ENCODE measurements at places on chromosomes 5 and 9.

GRCh38 chr5:154214371-154215106, 24.0 kb downstream of the GALNT10 start:
- DNase-seq: no peak

DNA sequence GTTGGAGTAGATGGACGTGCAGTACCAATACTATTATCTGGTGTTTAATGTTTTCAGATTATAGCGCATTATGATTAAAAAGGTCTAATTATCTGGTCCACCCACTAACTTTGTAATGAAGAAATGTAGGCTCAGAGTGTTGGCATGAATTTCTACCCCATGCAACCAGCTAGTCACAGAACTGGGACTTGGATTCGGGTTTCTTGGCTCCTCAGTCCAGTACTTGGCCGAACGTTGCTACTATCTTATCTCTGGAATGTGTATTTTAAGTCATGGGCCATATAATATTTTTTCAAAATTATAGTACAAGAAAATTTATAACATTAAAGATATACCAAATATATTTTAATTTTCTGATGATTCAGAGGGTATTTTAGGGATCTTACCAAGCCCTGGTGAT, 657.5 kb upstream of the DMAC1 start:
- DNase-seq: no peak

DNA sequence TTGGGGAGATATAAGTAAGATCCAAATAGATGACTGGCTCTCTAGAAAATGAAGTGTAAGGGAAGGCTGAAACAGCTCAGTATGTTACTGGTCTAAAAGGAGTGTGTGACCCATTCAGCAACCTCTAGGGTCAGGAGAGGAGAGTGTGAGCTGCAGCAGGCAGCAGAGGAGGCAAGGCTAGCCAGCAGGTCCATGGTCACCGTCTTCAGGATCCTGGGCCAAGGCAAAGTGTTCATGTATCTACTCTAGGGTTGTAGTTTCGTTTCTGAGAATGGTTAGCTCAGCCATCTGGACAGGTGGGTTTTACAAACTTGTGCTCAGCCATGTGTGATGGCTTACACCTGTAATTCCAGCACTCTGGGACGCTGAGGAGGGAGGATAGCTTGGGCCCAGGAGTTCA, 13.7 kb downstream of the MYO10 start:
- no peak for DNase-seq

GRCh38 chr5:98905857-98906688, 22.7 kb downstream of the CHD1 start:
- no peak for DNase-seq

GRCh38 chr5:151271336-151271735, 18.4 kb downstream of the GM2A start:
- no peak for DNase-seq

- no peak for DNase-seq
These were observed 212.8 kb downstream of the GNA14 start for GRCh38 chr9:77435277-77435676.

DNA sequence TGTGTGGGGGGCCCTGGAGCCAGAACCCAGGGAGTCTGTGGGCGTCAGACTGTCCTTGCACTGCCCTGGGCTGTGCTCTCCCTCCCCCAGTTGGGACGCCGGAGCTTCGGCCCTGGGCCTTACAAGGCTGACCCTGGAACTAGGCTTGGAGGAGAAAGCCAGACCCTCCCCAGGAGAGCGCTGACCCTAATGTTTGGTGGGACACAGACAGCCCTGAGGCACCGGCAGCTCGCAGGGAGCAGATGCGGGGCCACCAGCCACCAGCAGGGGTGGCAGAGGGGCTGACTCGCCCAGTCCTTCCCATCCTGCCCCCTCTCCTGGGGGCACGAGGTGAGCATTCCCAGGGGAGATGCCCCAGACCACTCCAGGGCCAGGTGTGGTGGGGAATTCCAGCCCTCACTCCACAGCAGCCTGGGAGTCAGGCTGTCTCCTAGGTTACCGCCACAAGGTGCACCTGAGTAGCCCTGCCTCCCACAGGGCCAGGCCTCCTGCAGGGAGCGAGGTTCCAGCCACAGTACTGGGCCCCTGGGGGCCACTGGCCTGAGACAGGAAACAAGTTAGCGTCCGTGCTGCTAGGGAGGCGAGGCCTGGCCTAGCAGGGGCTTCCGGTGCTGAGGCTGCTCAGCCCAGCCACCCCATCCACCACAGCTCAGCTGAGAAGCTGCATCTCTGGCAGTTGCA, 134.6 kb downstream of the OLFM1 start:
- DNase-seq: no peak

DNA sequence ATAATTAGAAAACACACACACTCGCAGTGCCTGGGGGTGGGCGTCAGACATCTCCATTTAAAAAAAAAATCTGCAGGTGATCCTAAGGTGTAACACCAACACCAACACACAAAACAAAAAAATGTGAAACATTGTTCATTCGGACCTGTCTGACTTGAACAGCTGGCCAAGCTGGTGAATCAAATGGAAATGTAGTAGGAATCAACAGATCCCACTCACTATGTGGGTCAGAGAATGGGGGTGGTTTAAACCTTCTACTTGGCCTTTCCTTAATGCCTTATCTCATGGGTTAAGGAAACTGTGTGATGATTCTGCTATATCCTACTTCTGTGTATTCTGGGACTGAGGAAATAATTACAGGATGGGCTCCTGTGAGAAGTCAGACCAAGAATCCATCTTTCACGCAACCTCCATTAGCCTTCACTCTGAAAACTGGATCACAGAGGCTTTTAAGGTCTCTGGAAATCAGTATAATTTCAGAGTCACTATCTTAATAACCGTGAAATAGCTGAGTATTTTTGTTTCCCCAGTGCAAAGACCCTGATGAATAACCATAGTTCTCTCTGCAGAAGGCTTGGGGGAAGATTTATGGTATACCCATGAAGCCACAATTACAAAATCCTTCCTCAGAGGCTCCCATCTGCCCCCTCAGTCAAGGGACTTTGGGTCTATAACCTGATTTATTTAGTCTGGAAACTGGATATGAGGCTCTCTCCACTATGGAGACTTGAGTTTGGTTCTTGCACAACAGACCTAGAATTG, 17.2 kb upstream of the MCCC2 start:
- no peak for DNase-seq

DNA sequence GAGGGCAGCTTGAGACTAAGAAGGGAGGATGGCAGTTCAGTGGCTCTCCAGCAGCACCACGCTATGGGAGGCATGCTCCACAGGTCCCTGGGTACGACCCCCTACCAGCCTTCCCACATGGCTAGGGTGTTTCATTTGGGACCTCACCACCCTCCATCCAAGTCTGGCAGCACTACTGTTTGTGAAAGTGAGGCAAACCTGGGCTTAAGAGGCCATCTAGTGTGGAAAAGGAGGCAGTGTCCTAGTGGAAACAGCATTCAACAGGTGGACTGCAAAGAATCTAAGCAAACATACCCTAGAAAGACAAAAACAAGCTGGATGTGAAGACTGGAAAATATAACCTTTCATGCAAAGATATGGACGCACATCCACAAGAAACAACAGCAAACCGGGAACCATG, 4.8 kb upstream of the C5orf47 start:
- no peak for DNase-seq

GRCh38 chr5:165161204-165161603, 1655.8 kb downstream of the MAT2B start:
- DNase-seq: no peak

- DNase-seq: no peak
These were observed 66.3 kb upstream of the TNFAIP8 start for GRCh38 chr5:119289438-119290044.

GRCh38 chr9:5446451-5447236, 3.7 kb upstream of the CD274 start:
- DNase-seq: no peak

DNA sequence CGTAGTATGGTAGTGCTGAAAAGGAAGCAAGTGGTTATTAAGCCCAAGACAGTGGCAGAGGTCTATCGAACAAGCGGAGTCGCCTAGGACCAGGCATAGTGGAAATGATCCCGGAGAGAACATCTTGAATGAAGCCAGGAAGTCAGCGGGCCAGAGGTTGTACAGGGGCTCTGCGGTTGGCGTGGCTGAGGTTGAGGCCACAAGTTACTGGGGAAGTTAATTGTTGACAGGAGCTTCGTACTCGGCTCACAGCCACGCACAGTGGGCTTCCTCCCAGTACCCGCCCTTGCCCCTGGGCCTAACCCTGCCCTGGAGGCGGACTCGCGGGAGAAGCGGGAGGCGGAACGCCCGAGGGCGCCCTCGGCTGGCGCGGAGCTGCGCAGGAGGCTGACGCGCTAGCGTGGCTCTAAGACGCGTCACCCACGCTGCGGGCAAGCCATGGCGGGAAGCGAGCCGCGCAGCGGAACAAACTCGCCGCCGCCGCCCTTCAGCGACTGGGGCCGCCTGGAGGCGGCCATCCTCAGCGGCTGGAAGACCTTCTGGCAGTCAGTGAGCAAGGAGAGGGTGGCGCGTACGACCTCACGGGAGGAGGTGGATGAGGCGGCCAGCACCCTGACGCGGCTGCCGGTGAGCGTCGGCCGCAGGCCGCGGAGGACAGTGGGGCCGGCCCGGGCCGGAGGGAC, at the start of gene FBXO4:
Gene FBXO4, plus strand, starts transcription at position 410 of the 683 bp plus-strand sequence. Its CDS starts 29 bp downstream, at position 439.
- DNase-seq: peak; percentile 91

GRCh38 chr9:81499594-81499993, 189.8 kb downstream of the TLE1 start:
- no peak for DNase-seq

DNA sequence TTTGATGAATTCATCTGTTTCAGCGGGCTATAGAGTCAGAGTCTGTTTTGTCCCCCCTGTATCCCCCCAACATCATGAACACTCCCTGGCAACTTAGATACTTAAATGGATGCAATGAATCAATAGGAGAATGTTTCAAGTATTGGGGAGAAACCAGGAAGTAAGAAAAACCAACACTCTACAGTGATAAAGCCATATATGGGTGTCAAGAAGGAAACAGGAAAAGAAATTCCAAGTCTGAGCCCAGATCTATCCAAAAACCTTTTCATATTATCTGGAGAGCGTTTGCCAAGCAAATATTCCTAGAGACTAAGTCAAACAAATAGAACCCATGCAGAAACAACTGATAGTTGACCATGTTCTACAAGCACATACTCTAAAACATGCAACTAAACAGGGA, 2.3 kb upstream of the GNAQ start:
- no peak for DNase-seq

- no peak for DNase-seq
These were observed 104.8 kb upstream of the CLINT1 start for GRCh38 chr5:157963761-157964160.

- DNase-seq: no peak
These were observed 1252.5 kb downstream of the EFNA5 start for GRCh38 chr5:106418196-106418595.

GRCh38 chr5:39608024-39608423, 183.2 kb upstream of the DAB2 start:
- DNase-seq: no peak

DNA sequence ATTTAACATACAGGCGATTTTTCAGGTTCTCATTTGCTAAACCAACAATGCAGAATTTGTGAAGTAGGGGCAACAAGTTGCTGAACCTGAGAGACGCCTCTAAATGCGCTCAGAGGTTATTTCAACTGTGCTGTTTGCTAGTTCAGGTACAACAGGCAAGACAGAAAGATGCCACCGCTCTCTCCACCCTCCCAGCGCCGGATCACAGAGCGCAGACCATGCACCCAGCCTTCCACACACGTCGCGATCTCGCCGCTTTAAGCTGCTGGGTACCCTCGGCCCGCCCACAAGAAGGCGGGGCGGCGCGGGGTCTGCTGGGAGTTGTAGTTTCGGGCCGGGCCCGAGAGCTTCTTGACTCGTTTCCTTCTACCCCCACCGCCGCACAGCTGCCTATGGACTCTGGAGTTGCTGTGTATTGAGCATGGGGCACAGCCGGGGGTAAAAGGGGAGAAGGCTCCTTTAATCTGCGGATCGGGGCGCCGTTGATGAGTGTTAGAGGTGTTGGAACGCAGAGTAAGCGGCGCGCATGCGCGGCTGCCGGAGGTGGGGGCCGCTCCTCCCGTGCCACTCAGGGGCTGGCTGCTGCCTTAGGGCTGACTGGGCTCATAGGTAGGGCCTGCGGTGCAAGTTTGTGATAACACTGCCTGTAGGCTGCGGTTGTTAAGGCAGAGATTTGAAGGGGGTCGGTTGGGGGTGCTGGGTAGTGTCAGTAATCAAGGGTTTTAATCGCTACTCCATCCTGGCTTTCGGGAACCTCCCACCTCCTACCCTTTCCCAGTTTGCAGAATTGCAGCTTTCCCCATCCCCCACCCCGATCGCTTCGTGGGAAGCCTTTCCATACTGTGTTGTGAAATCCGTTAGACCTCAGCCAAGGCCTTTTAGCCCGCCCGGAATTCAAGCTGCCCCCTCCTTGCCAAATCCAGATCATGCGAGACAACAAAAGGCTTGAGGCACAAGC, 40.3 kb upstream of the ABCA1 start:
- peak; percentile 70 for DNase-seq

DNA sequence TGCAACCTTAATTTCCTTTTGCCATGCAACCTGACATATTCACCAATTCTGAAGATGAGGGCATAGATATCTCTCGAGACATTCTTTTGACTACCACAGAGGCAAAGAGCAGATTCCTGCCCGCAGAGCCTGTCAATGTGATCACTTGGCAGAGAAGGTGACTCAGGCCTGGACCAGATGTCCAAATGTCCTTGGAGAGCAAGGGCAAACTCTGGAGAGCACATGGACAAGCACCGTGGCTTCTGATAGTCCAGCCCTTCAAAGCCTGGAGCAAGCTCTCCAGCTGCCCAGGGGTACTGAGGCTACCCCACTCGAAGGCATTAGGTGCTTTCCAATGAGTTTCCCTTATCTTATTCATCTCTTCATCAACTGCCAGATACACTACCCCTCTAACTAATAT, 50.4 kb upstream of the ALDH1B1 start:
- no peak for DNase-seq

DNA sequence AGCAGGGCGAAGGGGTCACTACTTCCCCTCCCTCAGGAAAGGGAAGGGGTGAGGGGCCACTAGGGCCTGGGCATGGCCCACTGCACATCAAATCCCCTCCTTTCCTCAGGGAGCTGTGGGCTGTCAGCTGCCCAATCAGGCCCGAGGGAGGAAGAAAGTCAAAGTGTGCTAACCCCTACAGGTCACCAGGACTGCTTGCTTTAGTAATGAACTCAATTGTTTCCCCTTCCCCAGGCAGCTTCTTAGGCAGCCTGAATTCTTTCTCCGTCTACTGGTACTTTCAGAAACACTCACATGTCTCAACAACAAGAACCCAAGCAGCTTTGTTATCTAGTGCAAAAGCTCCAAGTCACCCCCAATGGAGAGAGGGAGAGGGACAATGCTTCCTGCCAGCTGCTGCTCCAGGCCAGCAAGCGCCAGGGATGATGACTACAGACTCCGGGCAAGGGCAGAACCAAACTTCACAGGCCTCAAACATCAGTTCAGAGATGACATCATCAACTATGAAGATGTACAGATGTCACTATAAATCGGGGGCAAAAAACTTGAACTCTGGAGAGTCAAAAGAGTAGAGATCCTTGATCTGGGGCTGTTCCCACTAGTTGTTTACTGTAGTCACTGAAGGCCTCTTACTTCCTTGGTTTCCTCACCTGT, 100.7 kb downstream of the SLIT3 start:
- no peak for DNase-seq

DNA sequence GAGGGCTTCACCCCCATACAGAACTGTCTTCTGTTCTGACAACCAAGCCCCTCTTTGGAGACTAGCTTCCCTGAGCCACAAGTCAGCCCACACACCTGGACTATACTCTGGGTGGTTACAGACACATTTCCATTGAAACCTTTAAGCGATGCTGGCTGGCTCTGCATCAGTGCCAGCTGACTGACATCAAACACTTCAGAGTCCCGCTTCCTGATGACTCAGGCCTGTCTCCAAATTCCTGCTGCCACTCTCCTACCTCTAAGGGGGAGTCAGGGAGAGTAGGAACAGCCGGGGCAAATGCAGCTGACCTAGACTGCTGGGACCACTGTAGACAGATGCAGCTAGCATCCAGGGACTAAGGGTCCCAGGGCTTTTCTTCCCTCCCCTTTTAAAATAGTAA, 59.4 kb downstream of the SIL1 start:
- DNase-seq: no peak

Data from HL-60 (cell line).